Right renal pelvis (tissue), 4 donors: ENCODE measurements at places on chromosomes 6 and 20.

GRCh38 chr6:26300828-26301227 lies 64.2 kb upstream of the BTN3A2 start:
- DNase-seq = no peak

DNA sequence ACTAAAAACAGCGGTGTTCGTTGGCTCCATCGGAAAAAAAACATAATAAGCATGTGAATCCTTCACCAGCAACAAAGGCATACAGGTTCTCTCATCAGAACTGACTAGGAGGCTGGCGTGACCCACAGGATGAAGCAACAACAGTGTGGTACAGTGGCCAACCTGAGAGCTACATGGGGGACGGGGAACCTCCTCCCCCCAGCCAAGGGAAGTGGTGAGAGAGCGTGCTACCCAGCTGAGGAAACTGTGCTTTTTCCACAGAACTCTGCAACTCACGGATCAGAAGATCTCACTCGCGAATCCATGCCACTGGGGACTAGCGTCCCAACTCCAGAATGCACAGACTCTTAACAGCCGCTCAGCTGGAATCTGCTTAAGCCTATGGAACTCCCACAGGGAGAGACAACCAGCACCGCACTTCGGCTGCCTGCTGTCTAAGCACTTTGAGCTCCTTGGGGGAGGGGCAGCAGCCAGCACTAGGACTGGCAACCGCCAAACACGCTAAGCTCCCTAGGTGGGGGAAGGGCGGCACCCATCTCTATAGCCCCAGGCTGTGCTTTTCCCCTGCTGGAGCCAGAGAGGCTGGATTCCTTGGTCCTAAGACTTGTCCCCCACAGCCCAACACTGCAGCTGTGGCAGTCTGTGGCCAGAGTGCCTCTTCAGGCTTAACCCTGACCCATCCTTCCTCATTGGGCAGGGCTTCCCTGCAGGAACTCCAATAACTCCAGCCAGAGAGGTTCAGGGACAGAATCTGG lies 538.3 kb upstream of the BTBD3 start:
- no peak for DNase-seq

GRCh38 chr6:73657201-73657600 lies 3.4 kb upstream of the SLC17A5 start:
- DNase-seq = no peak

DNA sequence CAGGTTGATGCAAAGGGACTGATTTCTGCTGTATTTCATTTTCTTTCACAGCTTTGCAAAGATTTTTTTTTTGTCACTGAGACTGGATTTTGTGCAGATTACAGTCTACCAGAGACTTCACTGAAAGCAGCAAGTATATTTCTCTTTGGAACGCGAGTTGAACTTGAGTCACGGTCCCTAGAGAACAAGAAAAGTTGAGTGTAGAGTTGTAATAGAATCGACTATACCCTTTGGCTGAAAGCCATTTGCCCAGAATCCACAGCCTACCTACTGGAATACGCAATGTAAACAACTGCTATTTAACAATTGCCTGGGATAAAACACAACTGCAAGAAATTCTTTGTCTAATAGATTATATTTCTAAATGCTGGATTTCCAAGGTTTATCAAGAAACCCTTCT lies 520.6 kb downstream of the HDGFL1 start:
- DNase-seq = no peak

DNA sequence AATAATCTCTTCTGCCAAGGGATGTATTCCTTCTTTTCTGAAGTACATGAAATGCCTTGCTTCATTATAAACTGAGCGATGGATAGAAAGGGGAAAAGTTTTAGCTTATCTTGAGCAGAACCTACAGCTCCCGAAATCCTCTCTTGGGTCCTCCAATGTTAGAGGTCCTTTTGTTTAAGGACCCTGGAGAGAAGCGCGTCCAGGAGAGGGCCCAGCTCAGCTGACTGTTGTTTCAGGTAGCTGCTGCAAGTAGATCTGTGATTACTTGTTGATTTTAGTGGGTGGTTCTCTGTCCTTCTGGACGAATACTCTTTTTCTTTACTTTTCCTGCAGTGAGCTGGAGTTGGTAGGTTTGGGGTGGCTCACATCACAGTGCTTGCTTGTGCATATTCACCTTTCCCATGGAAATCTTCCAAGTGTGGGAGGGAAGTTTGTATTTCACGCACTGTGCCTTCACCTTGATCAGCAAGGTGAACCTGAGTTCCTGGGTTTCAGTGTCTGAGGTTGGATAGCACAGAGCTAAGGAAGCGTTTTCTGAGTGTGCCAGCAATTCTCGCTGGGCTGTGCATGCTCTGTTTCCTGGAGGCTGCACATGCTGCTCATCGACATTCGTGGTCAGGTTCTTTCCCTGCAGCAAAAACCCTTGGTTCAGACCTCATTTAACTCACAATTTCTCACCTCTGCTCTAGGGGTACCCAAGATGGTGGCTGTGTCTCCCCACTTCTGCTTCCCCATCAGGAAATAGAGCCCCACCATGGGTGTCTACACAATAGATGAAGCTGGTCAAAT lies 176.3 kb downstream of the JARID2 start:
- DNase-seq = no peak

GRCh38 chr20:43821795-43822194 lies 92.9 kb upstream of the TOX2 start:
- DNase-seq = no peak

DNA sequence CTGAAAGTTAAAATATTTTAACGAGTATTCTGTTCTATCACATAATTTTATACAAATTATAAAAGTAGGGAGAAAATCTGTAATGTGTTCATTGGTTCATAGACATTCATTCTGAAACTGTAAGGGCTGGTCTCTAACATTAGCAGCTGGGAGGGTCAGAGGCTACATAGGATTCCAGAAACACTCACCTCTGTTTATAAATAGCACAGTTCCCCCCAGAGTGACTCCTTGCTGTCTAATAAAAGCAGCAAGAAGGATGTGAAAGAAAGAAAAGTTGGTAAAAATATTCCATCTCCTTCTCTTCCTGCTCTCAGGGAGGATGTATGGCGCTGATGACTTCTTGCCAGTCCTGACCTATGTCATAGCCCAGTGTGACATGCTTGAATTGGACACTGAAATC lies 25.3 kb upstream of the NAA20 start:
- DNase-seq = no peak

DNA sequence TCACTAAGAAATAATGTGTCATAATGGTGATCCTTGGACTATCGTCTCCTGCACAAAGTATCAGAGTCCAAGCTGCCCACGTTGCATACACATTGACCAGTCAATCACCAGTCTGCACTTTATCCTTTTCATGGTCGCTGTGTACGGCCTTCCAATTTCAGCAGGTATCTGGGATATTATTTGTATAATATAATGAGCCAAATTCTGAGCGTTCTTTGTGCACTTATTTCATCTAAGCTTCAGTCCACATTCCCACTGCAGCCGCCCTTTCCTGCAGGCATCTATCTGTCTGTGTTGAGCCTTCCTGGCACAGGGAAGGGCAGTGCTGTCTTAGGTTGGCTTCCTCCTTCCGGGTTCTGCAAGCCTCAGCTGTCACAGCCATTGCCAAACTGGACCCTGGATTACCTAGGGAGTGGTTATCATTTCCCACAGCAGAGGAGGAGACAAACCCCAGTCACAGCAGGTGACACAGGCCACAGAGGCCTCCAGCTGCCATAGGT lies 174.3 kb downstream of the TTLL2 start:
- no peak for DNase-seq

- no peak for DNase-seq
These were observed 150.3 kb downstream of the OTOR start for GRCh38 chr20:16898433-16898832.

DNA sequence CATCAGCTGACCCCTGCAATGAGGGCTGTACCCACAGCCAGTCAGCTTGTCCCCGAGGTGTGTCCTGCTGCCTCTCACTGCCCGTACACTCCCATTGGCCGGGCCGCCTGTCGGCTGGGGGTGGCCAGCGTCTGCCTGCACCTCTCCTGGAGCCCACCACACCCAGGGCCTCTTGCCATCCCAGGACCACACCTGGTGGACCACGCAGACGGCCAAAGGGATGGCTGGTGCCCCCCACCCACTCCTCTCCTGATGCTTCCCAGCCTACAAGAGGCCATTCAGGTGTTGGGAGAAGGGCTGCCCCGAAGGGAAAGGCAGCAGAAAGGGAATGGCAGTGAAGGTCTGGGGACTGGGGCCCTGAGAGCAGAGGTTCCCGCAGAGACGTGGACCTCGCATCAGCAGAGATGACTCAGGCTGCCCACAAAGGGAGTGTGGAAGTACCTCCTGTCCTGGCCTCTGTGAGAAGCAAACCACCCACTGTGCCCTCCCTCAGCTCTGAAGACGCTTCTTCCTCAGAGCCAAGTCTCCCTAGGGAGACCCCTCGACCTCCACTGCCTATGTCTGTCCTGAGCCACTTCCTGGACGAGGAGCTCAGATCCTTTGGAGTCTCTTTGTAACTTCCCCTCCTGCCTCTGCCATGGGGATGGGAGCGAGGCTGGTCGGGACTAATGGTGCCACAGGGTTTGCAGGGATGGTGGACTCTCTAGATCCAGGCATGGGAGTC lies 60.9 kb downstream of the PYGB start:
- DNase-seq = no peak

DNA sequence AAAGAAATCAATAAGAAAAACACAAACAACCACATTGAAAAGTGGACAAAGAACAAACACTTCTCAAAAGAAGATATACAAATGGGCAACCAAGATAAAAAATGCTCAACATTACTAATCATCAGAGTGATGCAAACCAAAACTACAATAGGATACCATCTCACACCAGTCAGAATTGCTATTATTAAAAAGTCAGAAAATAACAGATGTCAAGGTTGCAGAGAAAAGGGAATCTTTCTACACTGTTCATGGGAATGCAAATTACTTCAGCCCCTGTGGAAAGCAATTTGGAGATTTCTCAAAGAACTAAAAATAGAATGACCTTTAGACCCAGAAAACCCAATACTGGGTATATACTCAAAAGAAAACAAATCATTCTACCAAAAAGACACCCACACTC lies 29.8 kb downstream of the KIF6 start:
- no peak for DNase-seq

DNA sequence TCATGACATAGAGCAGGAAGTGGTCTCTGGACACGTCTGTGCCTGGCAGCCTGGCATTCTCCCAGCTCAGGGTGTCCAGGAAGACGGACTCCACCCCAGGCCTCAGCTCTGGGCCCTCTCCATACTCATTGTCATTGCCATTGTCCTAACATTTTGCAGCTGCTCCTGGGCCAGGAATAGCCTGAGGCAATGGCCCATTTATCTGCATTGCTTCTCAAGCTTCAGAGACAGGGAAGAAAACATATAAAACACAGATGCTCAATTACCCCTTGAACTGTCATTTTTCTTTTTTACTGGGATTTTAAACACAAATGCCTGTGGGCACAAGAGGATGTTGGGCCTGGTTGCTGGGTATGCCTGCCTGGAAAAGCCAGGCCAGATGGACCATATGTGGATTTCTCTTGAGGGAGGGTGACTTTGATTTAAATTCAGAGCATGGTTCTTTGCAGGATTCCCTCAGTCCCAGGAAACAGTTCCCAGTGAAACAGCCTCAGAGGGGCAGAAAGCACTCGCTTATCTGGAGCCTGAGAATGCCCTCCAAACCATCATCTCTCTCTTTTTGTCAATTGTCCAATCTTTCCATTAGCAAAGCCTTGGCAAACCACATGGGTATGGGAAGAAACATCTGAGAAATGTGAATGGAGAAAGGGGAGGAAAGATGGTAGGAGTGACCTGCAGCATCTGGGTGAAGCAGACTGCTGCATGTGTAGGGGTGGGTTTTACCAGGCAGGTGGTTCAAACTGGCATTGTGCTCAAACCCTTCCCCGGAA lies 17.9 kb downstream of the LAMP5 start:
- DNase-seq = no peak

GRCh38 chr6:96301023-96301422 lies 220.6 kb upstream of the UFL1 start:
- no peak for DNase-seq

GRCh38 chr20:2293971-2294370 lies 1.8 kb upstream of the TGM3 start:
- DNase-seq = no peak

GRCh38 chr20:56469077-56469449 lies 636 bp downstream of the RTF2 start:
- no peak for DNase-seq

GRCh38 chr6:73521351-73521985 lies 636 bp upstream of the EEF1A1 start:
- DNase-seq = peak; percentile 62

DNA sequence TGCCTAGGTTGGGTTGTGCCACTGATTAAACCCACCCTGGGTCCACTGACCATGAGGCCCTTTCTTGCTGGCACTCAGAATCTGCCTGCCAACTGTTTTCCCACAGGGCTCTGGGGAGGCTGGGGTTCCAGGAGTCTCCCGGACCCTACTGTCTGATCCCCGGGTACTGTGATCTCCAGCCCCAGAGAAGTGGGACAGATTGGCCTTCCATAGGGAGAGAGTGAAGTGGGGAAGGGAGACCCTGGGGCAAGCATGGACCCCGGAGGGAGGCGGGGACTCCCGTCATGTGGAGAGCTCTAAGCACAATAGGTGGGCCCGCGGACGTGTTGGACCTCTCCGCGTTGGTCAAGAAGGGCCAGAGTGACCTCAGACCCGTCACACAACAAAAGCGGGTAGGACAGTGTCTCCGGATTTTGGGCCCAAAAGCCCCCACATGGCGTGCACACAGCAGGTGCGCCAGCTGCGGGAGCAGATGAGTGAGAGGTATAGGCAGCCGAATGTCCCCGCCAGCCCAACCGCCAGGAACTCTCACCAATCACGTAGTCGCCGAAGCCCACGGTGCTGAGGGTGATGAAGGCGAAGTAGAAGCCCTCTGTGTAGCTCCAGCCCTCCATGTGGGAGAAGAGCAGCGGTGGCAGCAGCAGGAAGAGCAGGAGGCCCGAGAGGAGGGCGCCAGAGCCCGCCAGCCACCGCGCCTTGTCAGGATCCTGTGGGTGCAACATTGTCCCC lies 10.6 kb downstream of the KCNK17 start:
- no peak for DNase-seq

DNA sequence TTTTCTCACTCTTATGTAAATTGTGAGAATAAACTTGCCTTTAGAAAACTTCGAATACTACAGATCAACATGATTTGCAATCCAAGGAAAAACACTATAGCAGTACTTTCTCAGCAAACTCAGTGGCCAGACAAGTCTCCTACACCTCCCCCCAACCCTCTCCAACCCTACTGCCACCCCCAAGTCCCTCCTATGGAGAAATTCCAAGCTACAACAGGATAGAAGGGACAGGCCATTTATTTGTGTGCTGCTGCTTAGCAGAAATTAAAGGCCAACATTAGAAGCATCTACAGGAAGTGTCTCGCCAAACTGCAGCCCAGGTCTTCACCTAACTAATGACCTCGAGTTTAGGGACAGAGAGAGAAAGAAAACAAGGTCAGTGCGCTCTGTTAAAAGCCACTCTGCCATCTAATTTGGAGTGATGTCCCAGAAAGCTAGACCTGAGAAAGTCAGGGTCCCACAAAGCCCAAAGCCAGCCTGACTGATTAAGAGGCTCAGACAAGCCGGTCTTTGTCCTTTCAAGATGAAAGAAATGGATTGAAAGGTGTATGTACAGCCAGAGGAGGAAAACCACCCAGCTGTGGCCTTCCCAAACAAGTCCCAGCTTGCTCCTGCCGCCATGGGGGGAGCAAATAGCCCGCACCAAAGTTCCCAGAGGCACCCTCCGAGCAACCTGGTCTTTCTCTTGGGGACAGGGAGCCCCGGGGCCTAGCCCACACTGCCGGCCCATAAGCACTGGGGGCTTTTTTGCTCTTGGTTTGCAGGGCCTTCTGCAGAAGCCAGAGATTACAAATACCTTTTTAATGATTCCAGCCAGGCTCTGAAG lies 3.4 kb downstream of the BMP7 start:
- DNase-seq = no peak

- no peak for DNase-seq
These were observed 85.4 kb downstream of the HFE start for GRCh38 chr6:26172608-26172968.

GRCh38 chr6:30062471-30063178 lies 1.6 kb downstream of the POLR1H start:
- DNase-seq = no peak
